GM06990 (cell line): ENCODE measurements at places on chromosomes 11 and 22.

- DNase-seq: no peak
Observed at GRCh38 chr11:119529063-119529845, 106.3 kb upstream of the THY1 start.

GRCh38 chr11:74069146-74070046, 60.5 kb upstream of the UCP3 start:
- DNase-seq: no peak

- no peak for DNase-seq
Observed at GRCh38 chr11:41497974-41498373, 38.5 kb upstream of the LRRC4C start.

DNA sequence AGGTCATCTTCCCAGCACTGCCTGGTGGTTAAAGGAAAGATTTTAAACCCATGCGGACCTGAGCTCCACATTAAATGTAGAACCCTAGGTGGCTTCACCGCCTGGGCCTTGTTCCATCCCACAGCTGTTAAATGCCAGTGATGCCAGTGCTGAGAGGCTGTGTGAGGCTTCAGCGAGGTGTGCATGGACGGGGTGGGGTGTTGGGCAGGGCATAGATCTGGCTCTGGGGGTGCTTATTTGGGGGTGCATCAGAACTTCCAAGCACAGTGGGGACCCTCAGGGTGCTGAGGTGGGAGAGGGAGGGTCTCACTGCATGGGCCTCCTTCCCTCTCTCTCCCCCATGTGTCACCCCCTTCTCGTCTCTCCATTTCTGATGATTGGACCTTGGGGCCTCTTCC, 90.1 kb upstream of the B3GAT1 start:
- no peak for DNase-seq

GRCh38 chr22:23695141-23695540, 4.3 kb downstream of the RGL4 start:
- no peak for DNase-seq

- DNase-seq: no peak
Observed at GRCh38 chr11:7499081-7499480, 13.8 kb downstream of the OLFML1 start.

DNA sequence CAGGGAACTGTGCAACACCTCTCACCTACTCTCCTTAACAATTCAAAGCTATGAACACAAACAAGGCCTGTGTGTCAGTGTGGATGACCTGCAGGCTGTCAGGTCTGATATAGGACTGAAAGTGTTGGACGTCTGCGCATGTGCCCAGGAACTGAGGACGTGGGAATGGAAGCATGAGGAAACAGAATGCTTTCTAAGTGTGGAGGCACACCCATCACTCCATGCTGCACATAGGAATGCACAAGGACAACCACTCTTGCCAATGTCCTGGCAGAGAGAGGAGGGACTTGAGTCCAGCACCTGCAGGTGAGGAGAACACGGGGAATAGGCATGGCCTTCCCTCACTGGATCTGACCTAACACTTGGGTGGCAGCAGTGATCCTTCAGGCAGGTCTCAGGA, 874.3 kb downstream of the OPCML start:
- DNase-seq: no peak

DNA sequence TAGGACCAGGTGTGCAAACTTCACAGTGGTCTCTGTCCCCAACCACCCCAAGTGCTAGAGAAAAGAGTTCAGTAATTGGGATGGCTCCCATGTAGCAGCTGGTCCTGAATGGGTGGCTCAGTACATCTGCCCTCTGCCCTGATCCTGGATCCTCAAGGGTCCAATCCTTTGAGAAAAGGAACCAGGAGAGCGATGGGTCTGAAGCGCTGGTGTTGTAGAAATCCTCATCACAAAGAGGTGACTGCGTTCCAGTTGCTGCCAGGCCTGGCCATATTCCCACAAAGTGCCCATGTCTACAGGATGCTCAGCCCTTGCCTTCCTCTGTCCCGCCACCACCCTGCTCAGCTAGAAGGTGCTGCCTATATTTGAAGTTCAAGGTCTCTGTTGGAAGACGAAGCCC, 6.2 kb upstream of the C22orf39 start:
- no peak for DNase-seq

DNA sequence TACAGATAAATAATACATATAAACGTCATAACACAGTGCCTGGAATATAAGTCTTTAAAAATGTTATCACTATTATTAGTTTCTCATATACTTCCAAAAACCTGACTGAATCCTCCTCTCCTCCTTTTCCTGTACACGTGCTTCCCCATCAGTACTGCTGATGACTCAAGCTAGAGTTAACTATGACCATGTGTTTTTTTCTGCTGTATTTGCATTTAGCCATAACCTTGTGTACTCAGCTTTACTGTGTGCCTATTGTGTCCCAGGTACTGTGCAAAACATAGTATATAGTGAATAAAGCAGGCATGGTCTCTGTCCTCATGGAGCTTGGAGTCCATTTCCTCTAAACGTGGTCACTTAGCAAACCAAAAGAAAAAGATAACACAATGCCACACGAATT, 56.5 kb upstream of the ARHGAP32 start:
- DNase-seq: no peak

DNA sequence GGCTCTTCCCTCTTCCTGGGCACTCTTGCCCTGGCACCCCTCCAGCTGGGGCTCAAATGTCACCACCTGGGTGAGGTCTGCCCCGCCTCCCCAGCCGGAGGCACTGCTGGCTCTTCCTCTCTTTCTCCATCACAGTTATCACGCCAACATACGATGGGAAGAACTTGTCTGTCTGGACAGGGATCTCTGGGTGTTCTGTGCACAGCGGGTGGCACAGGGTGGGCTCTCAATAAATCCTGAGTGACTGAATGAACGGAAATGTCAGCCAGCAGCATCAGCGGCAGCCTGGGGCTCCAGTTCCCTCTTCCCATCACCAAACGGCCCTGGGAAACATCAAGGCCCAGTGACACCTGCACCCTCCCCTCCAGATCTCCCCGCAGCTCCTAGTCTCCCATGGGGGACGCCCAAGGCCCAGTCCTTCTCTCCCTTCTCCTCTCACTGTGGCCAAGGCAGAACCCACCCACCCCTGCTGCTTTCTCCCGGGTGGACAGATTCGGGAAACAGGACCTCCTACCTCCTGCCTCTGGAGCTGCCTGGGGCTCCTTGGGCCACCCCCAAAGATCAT, 440 bp upstream of the SLC25A45 start:
- DNase-seq: no peak

DNA sequence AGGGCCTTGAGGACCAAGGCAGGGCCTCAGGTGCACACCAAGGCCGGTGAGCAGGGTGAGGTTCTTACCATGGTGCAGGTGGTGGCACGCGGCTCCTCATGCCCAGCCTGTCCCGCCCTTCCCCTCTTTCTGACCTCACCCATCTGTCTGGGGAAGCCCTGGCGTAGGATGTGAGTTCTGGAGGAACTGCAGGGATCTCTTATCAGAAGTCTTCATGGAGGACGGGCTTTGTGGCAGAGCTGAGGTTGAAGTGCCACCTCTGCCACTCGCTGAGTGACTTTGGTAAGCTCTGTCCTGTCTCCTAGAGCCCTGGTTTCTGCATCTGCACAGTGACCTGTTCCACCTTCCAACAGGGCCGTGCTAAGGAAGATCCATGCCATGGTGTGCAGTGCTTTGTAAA, 49.1 kb downstream of the LRRC32 start:
- DNase-seq: no peak

DNA sequence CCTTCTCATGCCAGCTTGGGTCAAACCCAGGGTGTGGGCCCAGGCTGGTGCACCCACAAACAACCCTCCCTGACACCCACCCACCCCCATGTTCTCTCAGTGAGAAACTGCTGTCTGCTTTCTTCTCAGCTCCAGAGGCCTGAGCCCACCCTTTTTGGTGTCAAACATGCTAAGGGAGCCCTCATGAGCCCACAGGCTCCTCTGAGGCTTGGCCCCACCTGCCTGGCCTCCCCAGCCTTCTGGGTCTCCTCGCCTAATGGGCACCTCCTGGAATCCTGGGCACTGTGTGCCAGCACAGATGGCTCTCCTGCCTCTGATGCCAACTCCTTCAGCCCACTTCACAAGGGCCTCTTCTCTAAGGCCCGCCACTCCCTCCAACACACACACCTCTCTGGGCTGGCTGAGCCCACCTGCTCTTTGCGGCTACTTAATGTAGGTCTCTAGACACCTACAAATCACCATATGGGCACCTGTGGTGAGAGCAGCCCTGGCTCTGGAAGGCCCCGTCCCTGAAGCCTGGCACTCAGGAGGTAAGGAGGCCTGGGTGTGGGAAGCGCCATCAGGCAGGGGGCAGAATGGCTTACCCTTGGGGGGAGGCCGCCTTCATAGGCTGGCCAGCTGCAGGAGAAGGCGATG, 4.4 kb downstream of the NAGA start:
- DNase-seq: no peak

GRCh38 chr11:111963931-111964340, 26.8 kb downstream of the DIXDC1 start:
- no peak for DNase-seq

- no peak for DNase-seq
Observed at GRCh38 chr22:30747493-30747892, 52.8 kb downstream of the OSBP2 start.

DNA sequence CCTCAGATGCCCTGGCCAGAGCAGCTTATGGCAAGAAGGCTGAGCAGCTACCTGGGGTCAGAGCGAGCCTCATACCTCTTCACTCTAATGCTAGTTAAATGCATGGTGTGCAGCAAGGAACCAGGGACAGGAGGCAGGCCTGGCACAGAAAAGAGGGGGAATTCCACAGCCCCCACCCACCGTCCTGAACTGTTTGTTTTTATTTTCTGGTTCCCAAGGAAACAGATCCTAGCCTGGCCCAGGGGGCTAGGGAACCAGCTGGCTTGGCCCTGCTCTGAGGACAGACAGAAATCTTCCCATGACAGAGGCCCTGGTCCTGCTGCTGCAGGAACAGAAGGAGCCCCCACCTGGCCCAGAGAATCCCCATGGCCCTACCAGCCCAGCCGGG, 40.4 kb downstream of the SLCO2B1 start:
- no peak for DNase-seq

- no peak for DNase-seq
Observed at GRCh38 chr11:72740060-72740424, 12.2 kb downstream of the ARAP1 start.

DNA sequence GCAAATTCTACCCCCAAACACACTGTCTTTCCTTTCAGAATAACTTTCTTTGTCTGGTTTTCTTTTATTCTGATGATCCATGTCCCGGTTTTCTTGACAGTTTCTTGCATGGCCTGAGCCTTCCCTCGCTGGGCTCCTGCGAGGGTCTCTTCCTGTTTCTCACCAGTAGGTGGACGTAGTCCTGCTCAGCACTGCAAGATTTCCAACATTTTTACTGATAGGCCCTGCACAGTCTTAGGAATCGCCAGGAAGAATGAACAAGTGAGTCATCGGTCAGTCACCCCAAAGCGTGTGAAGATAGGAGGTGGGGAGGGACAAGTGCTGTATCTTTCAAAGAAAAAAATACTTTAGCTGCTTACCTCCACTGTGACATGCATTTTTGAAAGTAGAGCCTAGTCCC, 16.9 kb upstream of the KIRREL3 start:
- DNase-seq: no peak

GRCh38 chr11:46672381-46672839, 28.0 kb downstream of the ARHGAP1 start:
- no peak for DNase-seq

DNA sequence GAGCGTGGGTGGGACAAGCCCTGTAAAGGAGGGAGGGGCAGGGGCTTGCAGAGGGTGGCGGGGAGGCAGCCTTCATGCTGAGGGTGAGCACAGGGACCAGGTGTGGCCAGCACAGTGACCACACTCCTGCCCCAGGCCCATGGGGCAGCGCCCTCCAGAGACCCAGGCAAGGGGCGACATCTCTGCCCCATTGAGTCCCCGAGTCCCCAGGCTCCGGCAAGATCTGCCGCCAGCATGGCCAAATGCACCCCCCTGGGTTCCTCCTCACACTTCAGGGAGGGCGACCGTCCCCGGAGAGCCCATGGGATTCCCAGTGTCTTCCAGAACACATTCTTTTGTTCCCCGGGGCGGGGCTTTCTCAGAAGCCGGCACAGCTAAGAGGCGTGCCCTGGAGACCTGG, 362.5 kb downstream of the TBC1D22A start:
- no peak for DNase-seq

DNA sequence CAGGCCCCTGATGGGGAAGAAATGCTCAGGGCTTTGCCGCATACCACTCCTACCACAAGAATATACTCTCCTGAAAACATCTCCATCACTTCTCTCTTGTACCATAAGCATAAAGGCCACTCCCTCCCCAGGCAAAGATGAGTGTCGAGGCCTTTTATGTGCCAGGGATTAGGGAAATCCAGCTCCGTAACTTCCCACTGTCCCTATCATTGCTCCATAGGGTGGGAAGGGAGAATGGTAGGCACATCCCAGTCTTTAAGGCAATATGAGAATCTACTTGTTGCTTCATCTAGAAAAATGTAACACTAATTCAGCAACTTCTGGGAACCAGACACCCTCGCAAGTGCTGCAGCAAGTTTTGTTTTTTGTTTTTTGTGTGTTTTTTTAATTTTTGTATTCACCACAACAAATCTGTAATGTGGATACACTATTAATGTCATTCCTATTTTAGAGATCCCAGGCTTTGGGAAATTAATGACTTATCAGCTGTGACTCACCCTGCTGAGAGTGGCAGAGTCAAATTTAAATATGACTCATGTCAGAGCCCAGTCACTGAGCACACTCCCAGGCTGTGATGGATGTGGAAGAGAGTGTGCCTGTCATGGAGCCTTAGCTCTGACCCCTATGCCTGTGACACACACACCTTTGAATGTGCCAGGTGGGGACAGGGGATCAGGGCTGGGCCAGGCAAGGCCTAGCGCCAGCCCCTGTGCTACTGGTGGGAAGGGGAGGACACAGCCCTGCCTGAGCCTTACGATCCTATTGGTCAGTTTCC, 23.4 kb downstream of the PANX1 start:
- no peak for DNase-seq

GRCh38 chr11:57938351-57938750, 85.3 kb upstream of the OR9Q1 start:
- no peak for DNase-seq

DNA sequence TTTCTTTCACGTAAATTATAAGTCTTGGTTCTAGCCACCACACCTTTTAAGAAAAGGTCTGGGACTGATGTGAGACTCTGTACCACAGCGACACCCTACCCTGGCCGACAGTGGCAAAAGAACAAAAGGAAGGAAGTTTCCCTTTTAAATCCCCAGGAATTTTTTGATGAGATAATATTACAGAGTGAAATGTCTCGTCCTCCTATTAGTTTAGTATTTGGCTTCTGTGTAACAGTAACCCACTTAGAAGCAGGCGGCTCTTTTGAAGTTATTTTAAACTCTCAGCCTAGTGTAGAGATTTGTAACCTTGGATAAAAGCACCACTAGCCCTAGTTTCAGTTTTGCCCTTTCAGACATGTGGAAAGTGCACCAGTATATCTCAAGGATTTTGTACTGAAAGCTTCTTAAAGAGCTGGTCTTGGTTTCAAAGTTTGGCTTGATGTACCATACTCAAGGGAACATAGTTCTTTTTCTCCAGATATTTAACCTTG, 84.1 kb downstream of the C22orf31 start:
- no peak for DNase-seq

- DNase-seq: no peak
Observed at GRCh38 chr11:30445056-30445455, 122.2 kb downstream of the ARL14EP start.

- DNase-seq: no peak
Observed at GRCh38 chr22:26182723-26183122, 13.5 kb downstream of the SEZ6L start.
